Effector memory CD8-positive, alpha-beta T cell (primary cell): ENCODE measurements at places on chromosomes 12 and 14.

GRCh38 chr12:40192704-40193255 is 32.0 kb upstream of the LRRK2 start:
- DNase-seq = no peak

DNA sequence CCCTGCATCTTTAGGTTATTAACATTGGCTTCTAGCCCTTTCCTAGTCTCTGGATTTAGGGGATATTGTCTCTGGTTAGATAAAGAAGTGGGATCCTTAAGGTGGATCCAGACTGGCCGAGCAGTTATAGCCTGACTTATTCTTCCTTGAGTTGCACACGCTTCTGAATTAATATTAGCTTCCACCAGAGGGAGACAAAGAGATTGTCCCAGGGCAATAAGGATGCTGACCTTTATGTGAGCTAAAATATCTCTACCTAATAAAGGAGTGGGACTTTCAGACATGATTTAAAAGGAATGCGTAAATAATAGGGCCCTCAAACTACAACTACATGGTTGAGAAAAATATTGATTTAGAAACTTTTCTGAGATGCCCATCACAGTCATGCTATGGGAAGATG is 139.7 kb downstream of the SLCO1B3 start:
- no peak for DNase-seq

GRCh38 chr14:104870368-104871144 is 5.5 kb downstream of the CEP170B start:
- peak; percentile 21 for DNase-seq

DNA sequence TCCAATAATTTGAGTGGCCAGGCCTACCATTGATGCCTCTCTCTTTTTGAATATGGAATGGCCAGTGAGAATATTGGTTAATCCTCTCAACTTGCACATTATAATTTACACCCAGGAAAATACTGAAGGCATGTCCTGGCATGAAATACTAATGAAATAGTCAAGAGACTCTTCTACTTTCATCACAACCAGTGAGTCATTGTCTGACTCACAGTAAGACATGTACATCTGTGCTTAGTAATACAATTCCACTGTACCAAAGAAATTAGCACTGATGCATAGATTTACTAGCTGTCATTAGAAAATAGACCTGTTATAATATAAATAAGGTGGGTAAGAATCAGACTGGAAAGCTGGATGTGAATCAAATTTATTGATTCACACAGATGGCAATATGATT is 31.6 kb downstream of the KCNC2 start:
- no peak for DNase-seq

DNA sequence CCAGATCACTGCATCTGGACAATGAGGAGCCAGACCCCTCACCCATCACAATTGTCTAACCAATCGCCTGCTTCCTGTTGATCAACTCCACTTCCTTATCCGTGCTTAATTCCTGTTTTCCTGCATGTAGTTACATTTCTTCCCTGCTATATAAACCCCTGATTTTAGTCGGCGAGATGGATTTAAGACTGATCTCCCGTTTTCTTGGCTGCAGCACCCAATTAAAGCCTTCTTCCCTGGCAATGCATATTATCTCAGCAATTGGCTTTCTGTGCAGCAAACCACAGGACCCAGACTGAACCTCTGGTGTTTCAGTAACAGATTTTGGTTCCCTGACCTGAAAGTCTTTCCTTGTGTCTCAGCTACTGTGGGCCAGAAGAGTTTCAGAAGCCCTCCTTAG is 272.3 kb downstream of the IPO8 start:
- DNase-seq = no peak

DNA sequence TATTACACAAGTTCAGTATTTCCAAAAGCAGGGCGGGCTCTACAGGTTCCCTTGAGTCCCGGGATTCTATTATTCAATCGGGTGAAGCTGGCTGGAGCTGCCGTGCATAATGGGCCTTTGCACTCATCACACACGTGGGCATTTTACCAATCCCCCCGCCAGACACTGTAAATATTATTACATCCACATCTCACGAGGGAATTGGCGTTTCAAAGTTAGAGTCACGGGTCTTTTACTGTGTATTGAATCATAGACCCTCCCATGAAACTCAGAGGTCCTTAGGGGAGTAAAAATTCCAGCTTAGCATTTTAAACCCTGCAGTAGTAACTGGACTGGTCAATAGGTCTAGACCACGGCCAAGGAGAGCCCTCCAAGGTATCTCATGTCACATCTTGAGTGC is 70.3 kb downstream of the MAP1LC3B2 start:
- no peak for DNase-seq

DNA sequence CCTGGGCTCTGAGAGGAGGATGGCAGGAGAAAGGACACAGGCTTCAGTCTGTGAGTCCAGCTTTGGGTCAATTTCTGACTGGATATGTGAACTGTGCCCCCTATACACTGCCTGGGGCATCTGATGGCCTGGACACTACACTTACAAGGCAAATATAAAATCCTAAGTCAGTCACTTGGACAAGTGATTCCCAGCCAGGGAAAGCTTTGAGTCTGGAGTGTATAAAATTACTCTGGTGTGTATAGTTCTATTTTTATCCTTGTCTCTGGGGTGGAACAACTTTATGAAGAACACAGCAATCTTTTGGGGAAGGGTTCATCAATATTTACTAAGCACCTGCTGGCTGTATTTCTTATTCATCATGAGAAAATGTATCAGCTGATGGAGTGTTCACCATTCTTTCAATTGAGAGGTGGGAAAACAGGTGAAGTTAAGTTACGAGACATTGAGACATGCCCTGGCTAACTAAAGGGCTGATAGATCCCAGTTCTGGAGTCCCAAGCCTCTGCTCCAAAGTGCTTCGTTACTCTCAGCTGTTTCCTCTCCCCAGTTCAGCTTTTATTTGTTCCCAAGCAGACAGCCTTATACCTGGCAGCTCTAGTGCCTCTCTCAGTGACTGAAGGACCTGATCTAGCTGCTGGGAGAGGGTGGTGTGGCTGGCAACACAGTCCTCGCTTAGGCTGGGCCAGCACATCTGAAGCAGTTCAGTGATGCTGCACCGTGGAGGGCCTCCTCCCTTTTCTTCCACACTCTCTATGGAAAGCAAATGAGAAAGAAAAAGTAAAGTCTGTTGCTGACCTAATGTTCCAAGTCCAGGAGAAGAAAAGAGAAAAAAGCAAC is 30.9 kb downstream of the ZFYVE26 start:
- DNase-seq = no peak

DNA sequence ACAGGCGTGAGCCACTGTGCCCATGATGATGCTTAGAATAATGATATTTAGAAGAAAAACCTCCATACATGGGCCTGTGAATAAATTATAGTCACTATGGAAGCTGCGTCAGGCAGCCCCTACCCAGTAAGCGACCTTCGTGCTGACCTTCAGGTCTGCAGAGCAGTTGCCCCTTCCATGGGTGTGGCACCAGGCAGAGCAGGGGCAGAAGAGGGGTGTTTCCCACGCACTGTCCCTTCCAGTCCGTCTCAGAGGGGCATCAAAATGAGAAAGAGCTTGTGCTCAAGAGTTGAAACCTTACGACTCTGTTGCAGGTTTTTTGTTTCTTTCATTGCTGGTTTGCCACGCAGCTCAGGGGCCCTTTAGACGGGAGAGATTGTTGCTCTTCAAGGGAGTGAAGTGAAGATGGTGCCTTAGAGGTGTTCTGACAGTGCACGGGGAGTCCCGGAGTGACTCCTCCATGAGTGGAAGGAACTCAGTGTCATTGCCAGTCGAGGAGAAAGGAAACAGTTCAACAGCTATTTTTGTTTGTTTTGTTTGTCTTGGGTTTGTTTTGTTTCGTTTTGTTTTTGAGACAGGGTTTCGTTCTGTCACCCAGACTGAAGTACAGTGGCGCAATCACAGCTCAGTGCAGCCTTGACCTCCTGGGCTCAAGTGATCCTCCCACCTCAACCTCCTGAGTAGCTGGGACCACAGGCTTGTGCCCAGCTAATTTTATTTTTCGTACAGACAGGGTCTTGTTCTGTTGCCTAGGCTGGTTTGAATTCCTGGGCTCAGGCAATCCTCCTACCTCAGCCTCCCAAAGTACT is 13.9 kb downstream of the CKB start:
- no peak for DNase-seq

- no peak for DNase-seq
Observed at GRCh38 chr14:85079842-85080730, 449.9 kb upstream of the FLRT2 start.

DNA sequence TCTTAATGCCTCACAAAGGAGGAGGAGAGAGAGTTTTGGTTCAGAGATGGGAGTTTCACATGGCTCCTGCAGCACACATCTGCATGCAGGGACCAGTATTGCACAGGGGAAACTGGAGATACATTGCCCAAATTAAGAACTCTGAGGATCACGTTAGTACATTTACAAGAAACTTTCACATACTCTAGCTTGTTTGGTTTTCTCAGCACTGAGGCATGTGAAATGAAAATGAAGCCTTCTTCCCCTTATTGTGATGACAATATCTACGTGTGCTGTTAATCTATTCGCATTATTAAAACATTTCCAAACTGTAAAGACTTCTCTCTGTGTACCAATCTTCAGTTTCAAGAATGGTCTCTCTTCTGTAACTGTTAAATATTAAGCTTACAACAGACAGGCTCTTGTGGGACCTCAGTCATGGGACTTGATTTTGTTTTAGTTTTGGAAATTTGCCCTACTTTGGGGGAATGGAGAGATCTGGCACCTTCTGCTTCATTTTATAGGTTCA is 124.7 kb downstream of the DAAM1 start:
- no peak for DNase-seq

DNA sequence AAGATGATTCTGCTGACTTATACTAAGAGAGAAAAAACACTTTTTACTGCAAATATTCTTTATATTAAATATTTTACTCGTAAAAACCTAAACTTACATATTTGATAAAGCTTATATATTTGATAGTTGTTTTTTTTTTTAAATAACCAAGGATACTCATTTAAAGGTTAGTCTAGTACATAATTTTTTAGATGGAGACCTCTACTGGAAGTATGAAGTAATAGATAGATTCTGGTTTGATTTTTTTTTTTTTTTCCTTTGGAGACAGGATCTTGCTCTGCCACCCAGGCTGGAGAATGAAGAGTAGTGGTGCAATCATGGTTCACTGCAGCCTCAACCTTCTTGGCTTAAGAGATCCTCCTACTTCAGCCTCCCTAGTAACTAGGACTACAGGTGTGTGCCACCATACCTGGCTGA is 16.4 kb downstream of the ARID2 start:
- DNase-seq = no peak

- no peak for DNase-seq
Observed at GRCh38 chr12:64968989-64969819, 144.8 kb downstream of the TBC1D30 start.

DNA sequence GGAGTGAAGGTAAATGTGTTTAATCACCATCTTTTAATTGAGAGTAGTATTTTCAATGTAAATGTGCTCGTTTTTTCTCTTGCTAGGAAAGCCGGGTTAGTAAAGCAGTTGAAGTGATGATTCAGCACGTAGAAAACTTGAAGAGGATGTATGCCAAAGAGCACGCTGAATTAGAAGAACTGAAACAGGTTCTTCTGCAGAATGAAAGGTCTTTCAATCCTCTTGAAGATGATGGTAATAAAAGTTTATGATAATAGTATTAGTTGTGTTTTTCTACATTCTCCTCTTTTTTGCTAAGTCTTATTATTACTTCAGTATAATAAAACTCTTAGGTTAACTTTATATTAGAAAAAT is 93.9 kb downstream of the DNAI7 start:
- no peak for DNase-seq

- DNase-seq = no peak
Observed at GRCh38 chr14:75150150-75150549, 23.3 kb upstream of the NEK9 start.

DNA sequence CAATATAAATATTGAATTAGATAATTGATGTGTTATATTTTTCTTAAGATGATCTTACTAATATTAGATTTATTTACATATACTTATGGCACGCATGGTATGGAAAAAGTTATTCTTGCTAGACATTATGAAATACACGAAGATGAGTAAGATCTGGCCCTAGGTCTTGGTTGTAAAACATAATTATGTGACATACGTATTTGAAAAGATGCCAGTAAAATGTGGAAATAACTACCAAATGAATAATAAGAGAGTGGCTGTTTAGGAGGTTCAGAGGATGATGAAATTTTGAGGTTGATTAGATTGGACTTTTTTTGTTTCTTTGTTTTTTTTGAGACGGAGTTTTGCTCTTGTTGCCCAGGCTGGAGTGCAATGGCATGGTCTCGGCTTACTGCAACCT is 41.3 kb downstream of the FANCM start:
- no peak for DNase-seq

DNA sequence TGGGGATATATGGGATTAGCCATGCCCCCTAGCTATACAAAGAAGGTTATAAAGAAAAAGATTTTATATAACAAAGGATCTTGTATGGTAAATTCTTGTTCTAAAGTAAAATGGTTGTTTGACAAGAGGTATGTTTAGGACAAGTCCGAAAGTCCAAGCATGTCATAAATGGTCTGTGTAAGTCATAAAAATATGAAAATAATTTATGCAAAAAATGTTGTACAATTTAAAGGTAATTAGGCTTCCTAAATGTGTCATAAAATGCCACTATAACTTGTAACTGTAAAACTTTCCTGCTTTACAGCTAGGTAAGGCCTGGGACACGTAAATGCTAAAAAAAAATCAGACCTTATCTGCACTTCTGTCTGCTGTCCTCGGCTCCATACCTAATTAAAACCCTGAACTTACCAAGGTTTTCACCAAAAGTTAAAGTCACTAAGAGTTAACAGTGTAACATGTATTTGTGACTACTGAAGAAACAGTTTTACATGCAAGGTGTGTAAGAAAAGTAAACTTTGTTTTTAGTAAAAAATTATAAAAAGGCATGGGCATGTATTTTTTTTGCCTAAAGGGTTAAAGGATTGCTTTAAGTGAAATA is 110.0 kb upstream of the RESF1 start:
- no peak for DNase-seq

GRCh38 chr12:96106137-96106536 is 70.8 kb upstream of the LTA4H start:
- no peak for DNase-seq

- no peak for DNase-seq
Observed at GRCh38 chr14:29042551-29042950, 276.0 kb downstream of the FOXG1 start.

DNA sequence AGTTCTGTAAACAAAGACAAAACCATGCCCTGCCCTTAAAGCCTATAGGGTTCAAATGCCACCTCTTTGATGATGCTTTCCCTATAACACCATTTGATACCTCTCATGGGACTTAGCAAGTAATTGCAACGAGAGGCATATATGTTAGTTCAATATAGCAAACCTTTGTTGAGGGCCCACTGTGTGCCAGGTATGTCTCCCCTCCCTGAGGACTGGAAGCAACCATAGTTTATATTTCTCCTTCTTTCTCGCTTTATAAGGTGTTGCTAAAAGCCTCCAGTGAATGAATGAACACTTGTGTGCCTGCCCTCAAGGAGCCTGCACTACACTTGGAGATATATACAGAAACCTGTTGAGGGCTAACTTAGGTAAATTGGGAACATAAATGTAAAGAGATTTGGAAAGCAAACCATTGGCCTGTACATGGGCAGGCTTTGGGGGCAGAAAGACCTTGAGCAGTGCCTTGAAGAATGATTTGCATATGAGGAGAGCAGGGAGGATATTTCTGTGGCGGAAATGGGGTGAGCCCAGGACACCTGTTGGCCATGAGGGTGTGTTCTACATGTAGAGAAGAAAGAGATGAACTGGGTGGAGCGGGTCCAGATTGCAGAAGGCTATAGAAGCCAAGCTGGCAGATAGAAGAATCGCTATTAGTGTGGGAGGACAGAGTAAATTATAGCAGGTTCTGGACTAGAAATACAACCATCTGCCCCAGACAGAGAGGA is 1.8 kb upstream of the CKAP4 start:
- DNase-seq = no peak

- no peak for DNase-seq
Observed at GRCh38 chr14:27390155-27390554, 792.3 kb upstream of the NOVA1 start.
